Brain microvascular endothelial cell (primary cell): ENCODE measurements at places on chromosomes 3 and 15.
A peak's percentile ranks its signal among the peaks of the same experiment; 100 is the strongest.

- DNase-seq = no peak
Measured at GRCh38 chr15:58684036-58684710, 65.3 kb downstream of the ADAM10 start.

DNA sequence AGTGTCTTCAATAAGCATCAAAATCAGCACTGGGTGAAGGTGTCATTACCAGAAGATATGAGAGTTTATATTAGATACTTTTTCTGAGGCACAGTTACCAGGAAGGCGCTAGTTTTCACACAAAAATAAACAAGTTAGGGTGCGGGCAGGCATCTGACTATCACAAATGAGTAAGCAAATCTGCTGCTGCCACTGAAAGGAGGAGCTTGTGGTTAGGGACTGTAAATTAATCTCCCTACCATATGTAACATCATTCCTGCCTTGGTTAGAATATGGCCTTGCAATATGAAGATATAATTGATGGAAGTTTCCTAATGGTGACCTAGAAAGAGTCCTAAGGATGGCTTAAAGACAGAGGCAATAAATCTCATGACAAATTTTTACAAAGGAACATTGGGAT is 19.5 kb upstream of the EID1 start:
- DNase-seq = peak; percentile 45

- DNase-seq = no peak
Measured at GRCh38 chr3:132311841-132312240, 5.4 kb upstream of the ACP3 start.

- DNase-seq = no peak
Measured at GRCh38 chr15:31391687-31392671, 65.3 kb downstream of the KLF13 start.

DNA sequence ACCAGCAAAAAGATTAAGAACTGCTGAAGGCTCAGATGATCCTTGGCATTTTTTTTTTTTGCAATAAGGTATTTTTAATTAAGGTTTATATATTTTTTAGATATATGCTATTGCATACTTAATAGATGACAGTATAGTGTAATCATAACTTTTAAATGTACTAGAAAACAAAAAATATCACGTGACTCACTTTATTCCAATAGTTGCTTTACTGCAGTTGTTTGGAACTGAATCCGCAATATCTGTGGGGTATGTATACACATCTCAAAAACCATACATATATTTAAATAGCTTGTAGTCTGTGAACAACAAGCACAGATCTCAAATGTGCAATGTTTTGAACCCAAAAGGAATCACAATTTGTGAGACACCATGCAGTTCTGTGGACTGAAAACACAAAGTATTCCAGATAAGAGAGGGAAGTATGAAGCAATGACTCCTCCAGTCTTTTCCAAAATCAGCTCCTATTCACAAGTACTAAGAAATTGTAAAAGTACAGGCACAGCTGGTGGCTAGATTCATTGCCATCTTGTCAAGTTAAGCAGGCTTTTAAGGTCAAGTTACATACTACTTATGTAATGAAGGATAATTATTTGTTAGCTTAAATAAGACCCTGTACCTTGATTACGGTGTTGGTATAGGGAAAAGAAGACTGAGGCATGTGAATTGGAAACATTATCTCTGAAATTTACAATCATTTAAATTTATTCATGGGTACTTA is 331.1 kb downstream of the TBC1D5 start:
- DNase-seq = no peak

GRCh38 chr3:14145236-14145635 is 20.4 kb downstream of the TMEM43 start:
- DNase-seq = peak; percentile 39

DNA sequence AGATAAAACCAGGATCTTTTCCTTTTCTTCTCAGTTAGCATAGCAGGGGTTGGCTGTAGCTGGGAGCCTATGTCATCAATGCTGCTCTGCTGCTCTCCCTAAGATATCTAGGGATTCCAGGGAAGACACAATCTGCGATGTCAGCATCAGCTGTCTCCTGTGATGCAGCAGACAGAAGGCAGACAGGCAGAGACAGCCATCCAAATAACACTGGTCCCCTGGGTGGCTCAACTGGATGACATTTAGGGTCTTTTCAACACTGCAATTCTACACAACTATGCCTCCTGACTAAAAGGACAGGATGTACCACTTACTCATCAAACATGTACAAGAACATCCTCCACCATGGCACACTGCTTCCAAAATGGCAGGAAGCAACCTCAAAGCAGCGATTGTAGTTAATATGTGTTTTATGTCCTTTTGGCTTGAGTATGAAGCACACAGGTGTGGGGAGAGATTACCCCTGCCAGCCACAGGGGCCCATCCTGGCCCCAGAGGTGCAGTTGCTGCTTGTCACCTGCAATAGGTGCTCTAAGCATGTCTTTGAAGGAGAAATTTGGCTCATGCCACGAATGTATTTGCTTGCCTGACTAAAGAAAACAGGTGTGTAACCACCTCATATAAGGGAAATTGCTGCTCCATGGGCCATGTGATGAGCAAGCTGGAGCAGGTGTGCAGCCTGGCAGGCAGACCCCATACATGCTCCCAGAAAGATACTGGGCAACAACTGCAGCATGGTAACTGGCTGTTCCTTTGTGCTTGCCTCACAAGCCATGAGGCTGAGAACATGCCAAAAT is 357.8 kb downstream of the VPS13C start:
- no peak for DNase-seq

- no peak for DNase-seq
Measured at GRCh38 chr15:67606742-67607141, 64.2 kb downstream of the MAP2K5 start.

DNA sequence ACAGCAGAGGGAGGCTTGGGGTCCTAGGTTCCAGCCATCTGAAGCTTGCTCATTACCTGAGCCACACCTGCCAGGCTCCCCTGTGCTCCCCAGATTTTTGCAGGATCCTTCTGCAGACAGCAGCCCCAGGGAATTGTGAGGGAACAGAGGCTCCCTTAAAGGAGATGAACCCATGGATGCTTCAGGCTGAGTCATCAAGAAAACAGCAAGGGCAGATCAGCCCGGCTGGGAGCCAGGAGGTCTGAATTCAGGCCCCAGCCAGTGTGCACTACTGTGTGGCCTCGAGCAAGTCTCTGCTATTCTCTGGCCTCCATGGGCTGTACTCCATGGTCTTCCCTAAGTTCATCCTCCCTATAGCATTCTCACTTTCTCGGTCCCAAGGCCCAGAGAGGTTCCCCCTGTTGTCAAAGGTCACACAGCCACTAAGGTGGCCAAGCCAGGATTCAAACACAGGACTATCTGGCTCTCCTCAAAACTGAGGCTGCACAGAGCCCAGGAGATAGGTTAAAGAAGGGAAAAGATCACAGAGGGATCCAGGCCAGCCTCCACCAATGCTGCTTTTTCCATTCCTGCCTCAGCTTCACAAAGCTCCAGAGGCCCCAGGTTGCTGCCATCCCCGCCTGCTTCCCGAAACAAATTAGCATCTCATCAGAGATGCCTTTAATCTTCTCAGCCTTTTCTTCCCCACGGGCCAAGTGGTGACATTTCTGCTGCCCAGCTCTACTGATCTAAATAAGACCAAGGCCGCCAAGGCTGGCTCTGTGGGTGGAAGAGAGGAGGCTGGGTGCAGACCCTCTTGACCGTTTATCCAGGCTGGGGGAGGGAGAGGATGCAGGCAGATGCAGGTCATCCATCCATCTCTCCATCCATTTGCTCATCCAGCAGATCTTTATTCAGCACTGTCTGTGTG is 21.2 kb upstream of the GRIP2 start:
- peak; percentile 53 for DNase-seq

DNA sequence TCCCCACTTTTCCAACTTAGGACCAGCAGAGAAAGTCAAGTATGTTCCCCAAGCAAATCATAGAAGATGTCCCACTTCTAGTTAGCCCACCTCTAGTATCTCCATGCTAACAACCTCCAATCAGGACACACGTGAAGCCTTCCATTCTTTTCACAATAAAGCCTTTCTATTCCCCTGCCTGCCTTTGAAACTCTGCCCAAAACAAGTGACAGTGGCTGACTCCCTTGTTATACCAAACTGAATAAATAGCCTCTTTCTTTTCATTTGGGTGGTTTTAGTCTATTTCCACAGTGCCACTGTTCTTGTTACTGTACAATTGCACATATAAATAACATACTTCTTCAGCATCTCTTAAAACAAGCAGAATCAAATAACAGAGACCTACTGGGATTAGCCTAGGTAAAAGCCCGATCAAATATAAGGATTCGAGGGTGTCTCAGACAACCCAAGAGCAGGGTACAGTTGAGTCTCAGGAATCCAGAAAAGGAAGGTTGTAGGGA is 118.0 kb upstream of the NPHP3 start:
- DNase-seq = no peak

DNA sequence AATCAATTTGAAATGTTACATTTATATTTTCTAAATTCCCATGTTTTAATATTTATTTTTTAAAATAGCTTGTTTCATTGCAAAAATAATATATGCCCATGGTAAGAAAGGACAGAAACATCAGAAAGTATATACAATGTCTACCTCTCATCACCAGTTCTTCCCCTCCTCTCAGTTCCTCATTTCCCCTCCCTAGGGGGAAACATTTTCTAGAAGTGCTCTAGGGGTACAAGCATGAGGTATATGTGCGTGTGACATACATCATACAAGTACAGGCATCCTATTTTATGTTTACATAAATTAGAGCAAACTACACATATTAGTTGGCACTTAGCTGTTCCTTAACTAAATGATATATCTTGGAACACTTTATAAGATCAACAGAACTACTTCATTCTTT is 189.3 kb upstream of the VEPH1 start:
- DNase-seq = no peak

DNA sequence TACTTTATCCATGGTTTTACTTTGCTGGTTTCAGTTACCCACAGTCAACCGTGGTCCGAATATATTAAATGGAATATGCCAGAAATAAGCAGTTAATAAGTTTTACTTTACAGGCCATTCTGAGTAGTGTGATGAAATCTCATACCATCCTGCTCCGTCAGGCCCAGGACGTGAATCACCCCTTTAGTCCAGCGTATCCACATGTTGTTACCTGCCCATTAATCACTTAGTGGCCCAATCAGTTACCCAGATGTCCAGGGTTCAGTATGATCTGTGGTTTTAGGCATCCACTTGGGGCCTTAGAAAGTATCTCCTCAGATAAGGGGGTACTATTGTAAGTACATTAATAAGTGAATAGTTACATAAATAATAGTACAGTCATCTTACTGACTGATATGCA is 88.0 kb downstream of the TTBK2 start:
- peak; percentile 88 for DNase-seq

GRCh38 chr15:40253167-40253790 is 14.4 kb downstream of the PAK6 start:
- DNase-seq = no peak

DNA sequence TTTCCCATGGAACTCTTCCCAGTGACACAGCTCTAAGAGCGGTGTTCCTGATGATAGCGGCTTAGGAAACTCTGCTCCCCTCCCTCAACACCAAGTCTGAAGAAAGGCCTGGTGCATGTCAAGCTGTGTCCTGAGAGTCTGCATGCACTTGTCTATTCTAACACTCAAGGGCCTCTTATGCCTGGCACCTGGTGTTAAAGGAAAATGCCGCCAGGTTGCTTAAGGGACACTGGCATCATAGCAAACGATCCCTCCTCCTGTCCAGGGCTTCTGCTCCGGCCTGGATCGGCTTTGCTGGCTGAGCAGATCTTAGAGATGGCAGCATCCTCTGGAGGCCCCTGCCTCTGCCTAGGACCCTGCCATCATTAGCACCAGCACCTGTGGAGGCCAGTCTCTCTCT is 121.7 kb downstream of the MEGF11 start:
- no peak for DNase-seq

DNA sequence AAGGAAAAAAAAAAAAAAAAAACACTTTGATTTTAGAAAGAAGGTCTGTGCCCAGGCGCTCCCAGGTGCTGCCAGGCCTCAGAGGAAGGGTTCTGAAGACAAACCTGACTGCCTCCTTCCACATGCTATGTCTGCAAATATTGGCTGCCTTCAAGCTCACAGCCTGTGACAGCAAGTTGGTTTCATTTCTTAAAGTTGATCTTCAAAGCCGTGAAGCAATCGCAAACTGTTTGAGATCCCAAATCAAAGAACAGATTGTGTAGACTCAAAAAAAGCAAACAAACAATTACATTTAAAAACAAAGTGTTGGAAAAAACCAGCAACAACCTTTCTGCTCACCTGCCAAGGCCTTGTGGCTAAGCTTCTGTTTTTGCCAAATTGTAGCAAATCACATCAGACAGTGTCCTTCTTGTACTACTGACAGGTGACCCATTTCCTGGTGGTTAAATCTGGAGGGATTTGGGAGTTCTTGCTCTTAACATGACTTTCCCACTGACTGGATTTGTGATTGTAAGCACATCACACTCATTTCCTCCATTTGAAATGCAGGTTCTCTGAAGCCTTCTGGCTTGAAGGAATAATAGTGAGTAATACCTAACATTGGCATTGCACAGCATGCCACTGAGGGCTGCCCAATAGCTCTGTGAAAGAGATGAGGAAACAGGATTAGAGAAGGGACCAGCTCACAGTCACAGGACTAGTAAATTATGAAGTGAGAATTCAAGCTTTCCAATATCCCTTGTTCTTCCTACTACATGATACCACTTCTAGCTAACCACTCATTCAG is 502.4 kb downstream of the LPP start:
- peak; percentile 25 for DNase-seq

- DNase-seq = no peak
Measured at GRCh38 chr15:62807539-62808130, 234.9 kb upstream of the TPM1 start.

DNA sequence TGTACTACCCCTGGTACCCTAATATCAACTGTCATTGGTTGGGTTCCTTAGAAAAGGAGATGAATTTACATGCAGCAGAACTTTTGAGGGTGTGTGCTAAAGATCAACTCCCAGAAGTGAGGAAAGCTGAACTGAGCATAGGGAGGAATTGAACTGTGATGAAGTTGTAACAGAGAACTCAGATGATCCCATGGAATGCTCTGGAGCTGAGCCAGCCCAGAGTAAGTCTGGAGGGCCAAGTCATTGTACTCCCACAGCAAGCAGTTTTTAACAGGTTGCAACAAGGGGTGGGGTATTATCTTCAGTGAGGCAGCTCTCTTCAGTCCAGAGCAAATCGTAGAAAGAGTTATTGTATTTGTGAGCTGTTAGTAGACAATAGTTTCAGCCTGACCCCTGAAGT is 572.3 kb downstream of the PYDC2 start:
- no peak for DNase-seq

GRCh38 chr3:108021131-108021530 is 69.7 kb downstream of the CD47 start:
- no peak for DNase-seq

DNA sequence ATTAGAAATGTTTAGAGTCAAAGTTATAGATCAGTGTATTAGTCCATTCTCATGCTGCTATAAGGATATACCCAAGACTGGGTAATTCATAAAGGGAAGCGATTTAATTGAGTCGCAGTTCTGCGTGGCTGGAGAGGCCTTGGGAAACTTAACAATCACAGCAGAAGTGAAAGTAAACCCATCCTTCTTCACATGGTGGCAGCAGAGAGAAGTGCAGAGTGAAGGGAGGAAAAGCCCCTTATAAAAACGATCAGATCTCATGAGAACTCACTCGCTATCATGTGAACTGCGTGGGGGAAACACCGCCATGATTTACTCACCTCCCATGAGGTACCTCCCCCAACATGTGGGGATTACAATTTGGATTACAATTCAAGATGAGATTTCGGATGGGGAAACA is 871.5 kb downstream of the DIPK2A start:
- DNase-seq = no peak
